ENCODE measurements at places on chromosomes 5 and 9.

GRCh38 chr5:55982957-55983381, 11.8 kb downstream of the IL6ST start:
- no peak for DNase-seq

- DNase-seq, result no peak
Observed at GRCh38 chr5:158970569-158971014, 129.1 kb downstream of the EBF1 start.

DNA sequence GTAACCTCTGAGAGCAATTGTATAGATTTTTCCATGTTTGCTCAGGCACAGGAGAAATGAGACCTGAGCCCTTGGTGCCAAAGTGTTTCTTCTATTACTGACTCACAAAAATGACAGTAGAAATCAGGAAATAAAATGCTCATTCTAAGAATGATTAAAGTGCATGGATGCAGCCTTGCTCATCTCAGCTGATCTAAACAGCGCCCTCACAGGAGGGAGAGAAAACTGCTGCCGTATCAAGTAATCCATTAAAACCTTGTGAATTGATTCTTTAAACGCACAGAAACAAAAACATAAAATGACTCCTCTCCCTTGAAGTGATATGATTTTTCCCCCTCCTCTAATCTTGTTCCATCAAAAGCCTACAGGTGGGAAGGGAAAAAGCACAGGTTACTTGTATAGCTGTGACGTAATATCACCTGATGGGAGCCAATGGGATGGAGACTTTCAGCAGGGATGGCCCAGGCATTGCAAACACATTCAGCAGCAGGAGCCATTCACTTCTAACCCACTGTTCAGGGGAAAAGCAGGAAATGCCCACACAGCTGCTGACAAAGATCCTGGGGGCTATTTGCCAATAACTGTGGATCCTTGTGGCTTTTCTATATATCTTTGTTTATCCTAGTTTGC, 76.7 kb downstream of the PLCXD3 start:
- peak; percentile 4 for DNase-seq

DNA sequence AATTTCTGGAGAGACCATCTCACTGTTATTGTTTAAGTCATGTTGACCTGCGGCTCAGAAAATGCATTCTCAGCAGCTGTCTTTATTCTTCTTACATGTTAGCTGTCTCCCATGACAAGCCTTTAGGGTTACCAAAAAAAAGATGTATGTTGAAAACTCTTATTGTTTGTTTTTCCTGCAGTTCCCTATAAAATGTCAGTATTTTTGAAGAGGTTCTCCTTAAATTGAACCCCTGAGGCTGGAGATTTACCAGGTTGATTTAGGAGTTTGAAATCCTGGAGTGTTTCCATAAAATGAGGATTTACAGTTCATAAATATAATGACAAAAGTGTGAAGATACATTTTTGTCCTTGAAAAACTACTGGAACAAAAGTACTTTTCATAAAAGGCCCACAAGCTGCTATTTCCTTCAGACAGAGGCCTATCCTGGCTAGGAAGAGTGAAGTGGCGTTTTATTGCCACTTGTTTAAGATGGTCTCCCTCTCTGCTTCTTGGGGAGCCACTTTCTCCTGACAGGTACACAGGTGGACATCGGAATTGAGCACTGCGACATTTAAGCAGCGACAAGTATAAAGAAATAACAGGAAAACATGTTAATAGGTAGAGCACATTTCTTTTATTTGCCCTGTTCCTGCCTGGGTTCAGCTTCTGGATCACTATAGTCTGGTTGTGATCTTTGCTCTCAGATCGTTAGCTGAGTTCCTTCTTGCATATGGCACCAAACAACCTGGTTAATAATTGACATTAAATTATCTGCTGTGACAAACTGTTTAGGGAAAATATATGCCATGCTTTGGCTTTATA, 344.8 kb upstream of the RPS23 start:
- no peak for DNase-seq

DNA sequence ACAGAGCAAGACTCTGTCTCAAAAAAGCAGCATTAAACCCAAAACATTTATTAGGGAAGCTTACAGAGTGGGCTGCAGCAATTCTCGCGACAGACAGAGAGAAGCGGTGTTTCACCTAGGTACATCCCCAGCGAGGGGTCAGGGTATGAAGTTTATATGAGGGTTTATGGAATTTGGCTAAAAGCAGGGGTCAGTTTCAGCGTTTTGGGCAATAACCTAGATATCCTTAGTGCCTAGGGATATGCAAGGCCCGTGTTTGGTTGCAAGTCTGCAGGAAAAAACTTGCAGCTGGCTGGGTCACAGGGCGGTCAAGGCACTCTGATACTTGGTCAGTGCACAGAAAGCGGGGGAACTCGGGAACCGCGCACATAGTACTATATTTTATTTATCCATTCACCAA, 649 bp upstream of the GLE1 start:
- no peak for DNase-seq

DNA sequence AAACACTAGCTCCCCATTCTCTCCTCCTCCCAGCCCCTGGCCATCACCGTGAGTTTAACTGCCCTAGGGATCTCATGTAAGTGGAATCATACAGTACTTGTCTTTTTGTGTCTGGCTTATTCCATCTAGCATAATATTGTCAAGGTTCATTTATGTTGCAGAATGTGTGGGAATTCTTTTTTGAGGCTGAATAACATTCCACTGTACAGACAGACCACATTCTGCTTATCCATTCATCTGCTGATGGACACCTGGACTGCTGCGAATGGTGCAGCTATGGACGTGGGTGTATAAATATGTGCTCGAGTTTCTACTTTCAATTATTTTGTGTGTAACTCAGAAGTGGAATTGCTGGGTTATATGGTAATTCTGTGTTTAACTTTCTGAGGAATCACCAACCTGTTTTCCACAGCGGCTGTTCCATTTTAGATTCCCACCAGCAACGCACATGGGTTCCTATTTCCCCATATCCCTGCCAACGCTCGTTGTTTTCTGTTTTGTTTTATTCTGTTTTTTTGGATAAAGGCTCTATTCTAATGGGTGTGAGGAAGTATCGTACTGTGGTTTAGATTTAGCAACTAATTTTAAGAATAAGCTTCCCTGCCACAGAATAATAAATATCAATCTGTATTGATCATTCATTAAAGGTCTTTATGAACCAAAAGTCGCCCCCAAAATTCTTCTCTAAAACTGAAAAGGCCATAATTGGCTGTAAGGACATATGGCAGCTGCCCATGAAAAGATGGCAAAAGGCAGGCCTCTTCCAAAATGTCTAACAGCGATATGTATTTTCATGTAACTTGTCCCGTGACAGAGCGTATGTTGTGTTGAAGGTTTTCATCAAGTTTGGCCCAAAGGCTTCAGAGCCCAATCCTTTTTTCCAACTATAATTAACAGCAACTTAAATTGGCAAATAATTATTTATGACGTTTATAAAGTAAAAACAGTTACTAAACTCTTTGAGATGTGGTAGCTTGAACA, 70.3 kb downstream of the DAP start:
- DNase-seq, result no peak

- no peak for DNase-seq
Observed at GRCh38 chr9:129988607-129989361, 54.2 kb downstream of the FNBP1 start.

DNA sequence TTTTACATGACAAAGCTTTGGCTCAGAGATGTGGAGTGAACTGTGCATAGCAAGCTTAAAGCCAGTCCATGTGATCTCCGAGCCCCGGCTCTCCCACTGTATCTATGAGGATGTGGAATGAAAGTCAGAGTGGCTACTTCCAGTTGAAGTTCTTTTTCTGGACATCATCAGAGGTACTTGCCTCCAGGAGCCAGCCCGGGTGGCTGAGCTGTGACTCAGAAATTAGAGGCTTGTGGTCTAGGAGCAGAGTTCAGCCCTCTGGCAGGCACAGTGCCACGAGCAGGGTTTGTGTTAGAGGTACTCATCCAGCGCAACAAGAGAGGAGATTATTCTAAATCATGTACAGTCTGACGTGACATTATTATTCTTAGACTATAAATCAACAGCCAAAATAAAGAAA, 322.5 kb downstream of the CDK5RAP2 start:
- no peak for DNase-seq

DNA sequence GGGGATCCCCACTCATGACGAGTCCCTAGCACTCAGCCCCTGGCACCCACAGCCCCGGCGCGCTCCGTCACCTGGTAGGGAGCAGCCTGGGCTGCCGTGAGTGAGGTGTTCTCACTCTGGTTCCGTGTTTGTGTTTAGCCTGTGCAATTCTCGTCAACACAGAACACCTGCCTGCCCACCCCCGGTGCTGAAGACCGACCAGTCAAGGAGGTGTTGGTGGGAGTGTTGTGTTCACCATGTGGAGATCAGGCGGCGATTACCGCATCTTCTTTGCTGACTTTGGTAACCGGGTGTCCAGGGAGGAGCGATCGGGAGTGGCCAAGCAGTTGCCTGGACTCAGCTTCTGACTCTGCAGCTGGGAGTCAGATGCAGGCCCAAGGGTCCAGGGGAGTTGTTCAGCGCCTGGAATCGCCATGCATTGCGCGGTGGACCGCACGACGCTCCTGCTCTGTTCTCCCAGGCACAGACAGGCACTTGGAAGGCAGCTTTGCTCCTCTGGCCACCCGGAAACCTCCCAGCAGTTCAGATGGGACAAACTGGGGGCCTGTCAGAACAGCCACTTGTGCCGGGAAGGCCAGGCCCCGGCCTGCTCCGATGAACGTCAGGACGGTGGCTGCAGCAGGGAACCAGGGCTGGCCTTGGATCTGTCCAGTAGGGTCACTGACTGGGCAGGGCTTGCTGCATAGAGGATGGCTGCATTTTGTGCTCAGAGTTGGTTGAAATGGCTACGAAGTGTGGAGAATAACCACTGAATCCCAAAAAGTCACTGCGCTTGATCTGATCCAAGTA, 28.2 kb downstream of the EXOC3 start:
- DNase-seq, result no peak

All from activated CD4-positive, alpha-beta T cell treated with anti-CD3 and anti-CD28 coated beads, Interleukin-2, amount 50 U/mL, for 16 hours (primary cell).